ENCODE measurements at places on chromosomes 7 and 10.

DNA sequence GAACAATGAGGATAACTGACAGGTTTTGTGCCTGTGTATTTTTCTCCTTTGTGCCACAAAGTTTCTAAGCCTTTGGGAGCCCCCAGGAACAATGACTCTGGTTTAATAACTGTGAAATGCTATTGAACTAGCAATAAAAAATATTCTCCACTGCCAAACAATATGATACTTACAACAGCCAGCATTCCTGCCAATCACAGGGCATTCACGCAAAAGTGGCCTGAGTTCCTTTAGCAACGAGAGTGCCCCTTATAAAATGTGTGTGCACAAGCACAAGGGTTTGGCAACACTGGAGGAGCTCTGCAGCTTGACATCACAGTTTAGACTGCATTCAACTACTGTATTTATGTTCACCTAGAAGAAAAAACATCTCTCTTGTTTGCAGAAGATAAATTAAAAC lies 412.9 kb upstream of the NFE2L3 start:
- DNase-seq, result no peak

GRCh38 chr10:87519582-87519981 lies 14.9 kb downstream of the MINPP1 start:
- DNase-seq, result no peak

DNA sequence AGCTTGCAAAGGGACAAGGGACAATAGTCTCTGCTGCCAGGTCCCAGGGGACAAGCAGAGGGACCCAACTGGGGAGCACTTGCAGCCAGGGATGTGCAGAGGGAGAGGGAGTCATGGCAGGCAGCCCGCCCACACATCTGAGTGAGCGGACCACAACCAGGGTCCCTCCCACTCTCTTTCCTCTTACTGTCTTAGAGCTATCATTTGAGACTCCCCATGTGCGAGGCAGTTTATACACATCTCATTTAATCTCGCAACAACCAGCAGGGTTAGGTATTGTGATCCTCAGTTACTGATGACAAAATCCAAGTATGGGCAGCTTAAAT lies 70.2 kb downstream of the BEND7 start:
- no peak for DNase-seq

DNA sequence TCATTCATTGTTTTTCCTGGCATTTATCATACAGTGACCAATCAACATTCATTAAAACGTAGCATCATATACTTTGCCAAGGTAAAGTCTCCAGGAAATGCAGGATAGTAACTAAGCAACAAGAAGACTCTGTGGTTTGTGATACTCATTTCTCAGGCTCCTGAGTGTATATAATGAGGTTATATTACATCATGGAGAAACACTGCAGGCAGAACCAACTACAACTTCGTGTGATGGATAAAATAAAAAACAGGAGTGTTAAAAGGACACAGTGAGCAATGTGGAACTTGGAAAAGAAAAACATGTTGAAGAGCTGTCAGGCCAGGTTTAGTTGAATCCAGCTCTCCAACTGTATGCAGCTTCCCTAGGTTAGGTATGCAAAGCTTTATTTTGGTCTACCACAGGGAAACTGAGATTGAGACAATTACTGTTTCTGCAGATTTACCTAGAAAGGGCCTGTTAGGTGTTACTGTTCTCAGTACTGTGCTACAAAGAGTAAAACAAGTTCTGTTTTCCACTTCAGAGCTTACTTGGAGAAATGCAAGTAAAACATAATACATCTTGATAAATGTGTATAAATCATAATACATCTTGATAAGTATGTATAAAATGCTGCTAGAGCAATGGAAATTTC lies 7.8 kb upstream of the CCNY start:
- no peak for DNase-seq

DNA sequence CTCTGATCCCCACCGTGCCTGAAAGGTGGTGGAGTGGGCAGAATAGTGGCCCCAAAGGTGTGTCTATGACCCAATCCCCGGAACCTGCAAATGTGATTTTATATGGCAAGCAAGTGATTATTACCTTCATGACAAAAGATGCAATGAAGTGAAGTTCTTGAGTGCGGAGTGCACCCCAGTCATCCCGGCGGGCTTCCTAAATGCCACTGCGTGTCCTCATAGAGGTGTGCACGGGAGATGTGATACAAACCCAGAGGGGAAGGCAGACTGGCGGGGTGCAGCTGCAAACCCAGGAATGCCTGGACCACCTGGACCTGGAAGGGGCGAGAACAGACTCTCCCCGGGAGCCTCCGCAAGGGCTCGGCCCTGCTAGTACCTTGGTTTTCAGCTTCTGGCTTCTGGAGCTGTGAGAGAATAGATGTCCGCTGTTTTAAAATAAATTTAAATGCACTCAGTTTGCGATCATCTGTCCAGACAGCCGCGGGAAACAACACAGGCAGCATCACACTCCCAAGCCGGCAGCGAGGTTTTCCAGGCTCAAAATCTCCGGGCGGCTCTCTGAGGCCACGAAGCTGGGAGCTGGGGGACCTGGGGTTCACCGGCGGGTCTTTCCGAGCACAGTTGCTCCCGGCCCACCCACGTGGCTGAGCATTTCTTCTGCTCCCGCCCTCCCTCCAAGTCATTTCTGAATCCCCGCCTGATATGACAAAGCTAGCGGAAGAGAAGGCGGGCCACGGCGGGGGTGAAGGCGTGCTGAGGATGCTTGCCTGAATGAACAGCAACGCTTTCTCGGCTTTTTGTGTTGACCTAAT lies 50.4 kb upstream of the EBF3 start:
- no peak for DNase-seq

GRCh38 chr10:57362811-57363210 lies 904.9 kb downstream of the IPMK start:
- no peak for DNase-seq

- DNase-seq, result no peak
Measured at GRCh38 chr10:34179280-34179679, 635.8 kb downstream of the PARD3 start.

DNA sequence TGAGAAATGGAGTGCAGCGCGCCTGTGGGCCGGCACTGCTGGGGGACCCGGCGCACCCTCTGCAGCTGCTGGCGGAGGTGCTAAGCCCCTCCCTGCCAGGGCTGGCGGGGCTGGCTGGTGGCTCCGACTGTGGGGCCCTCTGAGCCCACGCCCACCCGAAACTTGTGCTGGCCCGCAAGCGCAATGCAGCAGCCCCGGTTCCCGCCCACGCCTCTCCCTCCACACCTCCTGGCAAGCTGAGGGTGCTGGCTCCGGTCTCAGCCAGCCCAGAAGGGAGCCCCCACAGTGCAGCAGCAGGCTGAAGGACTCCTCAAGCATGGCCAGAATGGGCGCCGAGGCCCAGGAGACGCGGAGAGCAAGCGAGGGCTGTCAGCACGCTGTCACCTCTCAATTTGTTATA lies 1063.0 kb upstream of the AUTS2 start:
- no peak for DNase-seq

- DNase-seq, result no peak
Measured at GRCh38 chr10:7389346-7389745, 21.5 kb downstream of the SFMBT2 start.

DNA sequence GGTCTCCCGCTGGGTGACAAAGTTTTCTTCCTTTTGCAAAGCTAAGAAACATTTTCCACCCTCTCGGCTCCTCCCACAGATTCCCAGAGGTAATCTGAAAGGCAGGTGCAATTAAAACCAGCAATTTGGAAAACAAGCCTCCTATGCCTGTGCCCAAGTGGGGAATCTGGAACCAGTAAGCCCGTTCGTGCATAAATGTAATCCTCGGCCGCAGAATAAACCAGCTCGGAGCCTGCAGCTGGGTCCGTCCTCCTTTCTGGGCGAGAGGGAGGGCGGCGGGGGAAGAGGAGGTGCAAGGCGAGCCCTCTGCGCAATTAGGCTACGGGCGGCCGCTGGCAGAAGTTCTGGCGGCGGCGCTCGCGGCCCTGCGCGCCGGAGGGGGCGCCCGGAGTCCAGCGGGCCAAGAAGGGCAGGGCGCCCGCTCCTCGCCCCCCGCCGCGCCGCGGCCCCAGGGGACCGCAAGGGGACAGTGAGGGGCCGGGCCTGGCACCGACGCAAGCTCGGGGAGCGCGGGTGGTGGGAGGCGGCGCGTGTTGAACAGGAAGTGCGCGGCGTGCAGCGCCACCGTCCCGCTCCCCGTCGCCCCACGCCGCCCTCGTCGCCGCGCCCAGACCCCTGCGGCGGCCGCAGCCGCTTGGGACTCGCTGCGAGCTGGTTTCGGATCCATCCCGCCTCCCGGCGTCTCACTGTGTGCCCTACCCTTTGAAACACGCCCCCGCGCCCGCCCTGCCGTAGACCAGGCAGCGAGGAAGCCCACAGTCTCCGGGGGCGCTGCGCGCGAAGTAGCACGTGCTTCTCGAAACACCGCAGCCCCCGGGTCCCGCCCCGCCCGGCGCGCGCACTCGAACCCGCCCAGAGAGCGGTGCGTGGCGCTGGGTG lies at the start of gene PRKAG2:
Gene PRKAG2, minus strand, starts transcription at position 217 of the 879 bp plus-strand sequence. CDS start 495 bp downstream, outside the sequence.
- DNase-seq, result peak; percentile 38

GRCh38 chr7:154416714-154417113 lies 364.5 kb downstream of the DPP6 start:
- no peak for DNase-seq

GRCh38 chr10:56623064-56623463 lies 262.0 kb upstream of the ZWINT start:
- no peak for DNase-seq

- no peak for DNase-seq
Measured at GRCh38 chr10:97547271-97547600, 25.3 kb upstream of the ANKRD2 start.

Measured in GM18507 (cell line).